ENCODE measurements at places on chromosomes 2 and 18. TPM values are rescaled to one million over a fixed set of nuclear protein-coding genes. Genes with fewer than 3 reads are reported as not detected.

FEV gene
- not detected for total RNA-seq

ZNF638 gene
- 109 TPM for total RNA-seq

PSMA8 gene
- total RNA-seq, result not detected

LRRC30 gene
- total RNA-seq, result not detected

DNA sequence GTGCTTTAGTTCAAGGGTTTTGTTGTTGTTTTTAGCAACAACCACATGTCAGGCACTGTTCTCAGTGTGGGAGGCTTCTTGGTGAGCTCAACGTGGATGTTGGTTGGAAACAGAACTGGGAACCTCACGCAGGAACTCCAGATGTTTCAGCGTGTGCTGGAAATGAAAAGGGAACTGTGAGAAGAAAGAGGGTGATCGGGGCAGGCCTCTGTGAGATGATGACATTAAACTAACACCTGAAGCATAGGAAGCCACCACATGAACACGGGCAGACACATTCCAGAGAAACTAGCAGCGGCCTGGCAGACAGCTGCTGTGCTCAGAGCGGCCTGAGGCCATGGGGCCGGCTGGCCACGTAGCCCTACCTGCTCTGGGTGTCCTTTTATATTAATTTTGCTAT, 66.4 kb downstream of the COA5 start:
- DNase-seq, result no peak

DNA sequence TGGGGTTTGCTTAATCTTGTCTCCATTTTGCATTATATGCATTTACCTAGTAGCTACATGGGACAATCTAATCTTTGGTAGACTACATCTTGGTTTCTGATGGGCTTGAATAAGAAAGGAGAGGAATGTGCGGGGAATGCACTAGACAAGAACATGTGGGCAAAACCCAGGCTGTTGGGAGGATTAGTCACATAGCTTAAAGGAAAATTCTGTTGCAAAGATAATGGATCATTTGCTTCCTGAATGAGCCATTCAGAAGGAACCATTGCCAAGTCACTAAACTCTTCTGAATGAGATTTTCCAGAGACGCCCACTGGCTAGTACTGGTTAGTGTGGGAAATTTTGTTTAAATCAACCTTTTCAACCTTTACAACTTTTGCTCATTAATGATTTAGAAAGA, 84.8 kb downstream of the OSBPL6 start:
- peak; percentile 35 for DNase-seq

DNA sequence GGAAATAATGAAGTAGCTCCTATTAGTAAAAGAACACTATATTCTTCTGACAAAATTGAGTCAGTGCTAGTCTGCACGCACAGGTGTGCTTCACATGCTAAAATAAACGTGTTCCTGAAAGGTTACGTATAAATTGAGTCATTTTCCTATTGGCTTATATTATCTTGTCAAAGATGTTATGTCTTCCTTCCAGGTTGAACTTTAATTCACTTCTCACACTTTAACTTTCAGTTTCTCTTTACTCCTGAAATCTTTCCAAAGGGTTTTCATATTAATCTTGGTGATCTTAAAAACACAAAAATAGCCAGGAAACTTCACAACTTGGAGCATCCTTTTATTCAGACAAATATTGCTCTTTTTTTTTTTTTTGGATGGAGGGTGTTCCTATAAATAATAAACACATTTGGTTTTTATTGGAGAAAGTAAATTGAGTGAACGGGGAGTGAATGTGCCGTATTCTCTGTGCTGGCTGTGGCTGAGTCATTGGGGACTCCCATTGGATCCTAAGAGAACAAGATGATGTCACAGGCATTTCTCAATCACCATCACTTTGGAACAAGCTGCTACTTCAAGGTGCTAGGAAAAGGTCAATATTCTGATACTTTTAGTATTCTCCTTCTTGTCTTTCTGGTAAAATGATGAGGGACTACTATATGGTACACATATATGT, 150.2 kb upstream of the SPATS2L start:
- peak; percentile 65 for DNase-seq

GRCh38 chr2:160199053-160199452, 1.0 kb downstream of the ITGB6 start:
- no peak for DNase-seq

DNA sequence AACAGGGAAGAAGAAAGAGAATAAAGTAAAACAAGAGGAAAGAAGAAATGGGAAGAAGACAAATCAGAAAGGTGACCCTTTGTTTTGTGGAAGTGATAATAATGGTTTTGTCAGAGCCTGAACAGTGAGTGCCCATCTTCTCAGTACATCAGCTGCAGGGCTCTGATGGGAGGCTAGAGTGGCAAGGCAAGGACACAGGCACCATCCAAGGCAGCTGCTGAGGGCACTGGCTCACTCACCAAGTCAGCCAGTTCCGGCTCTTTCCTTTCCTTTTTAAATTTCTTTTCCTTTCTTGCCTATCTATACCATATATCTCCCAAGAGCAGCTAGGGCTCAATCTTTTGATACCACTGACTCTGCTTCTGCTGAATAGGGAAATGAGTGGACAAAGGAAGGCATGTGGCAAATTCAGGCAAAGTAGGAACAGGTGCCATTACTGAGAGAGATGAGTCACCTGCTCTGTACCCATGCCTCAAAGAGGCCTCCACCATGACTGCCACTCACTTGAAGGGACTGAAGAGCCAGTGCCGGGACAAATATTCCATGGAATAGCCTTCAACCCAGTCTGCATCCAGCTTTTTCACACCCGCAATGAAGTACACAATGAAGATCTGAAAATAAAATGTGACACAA, 6.2 kb downstream of the GGCX start:
- DNase-seq, result no peak

All from PC-9 (cell line).